Heart left ventricle (tissue), 16 donors: ENCODE measurements at places on chromosomes 1 and 21. TPM values are rescaled to one million over a fixed set of nuclear protein-coding genes. Genes with fewer than 3 reads are reported as not detected.

GRCh38 chr1:184553845-184554244, 167.0 kb downstream of the C1orf21 start:
- H3K27me3 ChIP-seq, result no peaks in the 10 kb centered on the region
- no peak overlapping the region for H3K4me3 ChIP-seq
- no peaks in the 10 kb centered on the region for H3K36me3 ChIP-seq
- no peak overlapping the region for H3K27ac ChIP-seq

WNT3A gene
- total RNA-seq, result not detected

GRCh38 chr1:246483569-246483933, 23.5 kb downstream of the SMYD3 start:
- H3K27me3 ChIP-seq, result no peaks in the 10 kb centered on the region
- DNase-seq, result no peak
- no peak overlapping the region for H3K27ac ChIP-seq
- no peak overlapping the region for H3K4me3 ChIP-seq
- no peaks in the 10 kb centered on the region for H3K4me1 ChIP-seq

DNA sequence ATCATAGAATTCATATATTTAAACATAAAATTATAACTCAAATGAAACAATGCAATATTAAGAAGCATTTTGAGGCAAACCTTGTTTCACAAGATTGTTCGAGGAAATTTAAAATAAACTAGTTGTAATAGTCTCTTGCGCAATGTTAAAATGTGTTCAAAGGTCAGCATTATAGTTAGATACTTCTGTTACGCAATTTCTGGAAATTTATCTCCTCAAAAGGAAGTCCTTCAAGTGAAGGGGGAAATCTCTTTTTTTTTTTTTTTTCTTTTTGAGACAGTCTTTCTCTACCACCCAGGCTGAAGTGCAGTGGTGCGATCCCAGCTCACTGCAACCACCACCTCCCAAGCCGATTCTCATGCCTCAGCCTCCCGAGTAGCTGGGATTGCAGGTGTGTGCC, 52.1 kb downstream of the FMO4 start:
- DNase-seq, result no peak
- H3K36me3 ChIP-seq, result no peaks in the 10 kb centered on the region
- H3K4me1 ChIP-seq, result no peaks in the 10 kb centered on the region
- H3K27ac ChIP-seq, result no peak overlapping the region
- H3K4me3 ChIP-seq, result no peak overlapping the region

DNA sequence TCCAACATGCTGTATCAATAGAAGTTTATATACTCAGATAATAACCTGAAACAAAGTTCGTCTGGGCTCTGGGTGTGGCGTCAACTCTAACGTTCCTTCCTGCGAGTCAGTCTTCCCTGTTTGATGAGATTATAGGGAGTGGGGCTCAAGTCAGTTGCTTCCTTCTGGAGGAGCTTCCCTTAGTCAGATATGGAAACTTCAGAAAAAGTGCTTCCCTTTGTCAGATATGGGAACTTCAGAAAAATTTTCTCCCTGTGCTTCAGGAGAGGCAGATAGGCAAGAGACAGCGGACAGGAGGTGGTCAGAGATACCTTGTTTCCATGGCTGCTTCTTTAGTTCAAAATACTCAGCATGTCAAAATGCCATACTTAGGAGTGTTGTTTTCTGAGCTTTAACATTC, 51.1 kb upstream of the PRDX6 start:
- no peaks in the 10 kb centered on the region for H3K36me3 ChIP-seq
- no peak for DNase-seq
- H3K27me3 ChIP-seq, result no peaks in the 10 kb centered on the region
- H3K27ac ChIP-seq, result no peak overlapping the region
- H3K4me3 ChIP-seq, result no peak overlapping the region
- H3K4me1 ChIP-seq, result peaks cover 23% of the 10 kb centered on the region

GBP4 gene
- total RNA-seq, result 6.4 TPM

- H3K36me3 ChIP-seq, result no peaks in the 10 kb centered on the region
- H3K4me3 ChIP-seq, result no peak overlapping the region
- H3K27me3 ChIP-seq, result no peaks in the 10 kb centered on the region
- DNase-seq, result no peak
Measured at GRCh38 chr1:52192436-52192835, 50.5 kb downstream of the ZFYVE9 start.

GRCh38 chr1:164830628-164831027, 271.6 kb downstream of the PBX1 start:
- no peaks in the 10 kb centered on the region for H3K27me3 ChIP-seq
- H3K4me3 ChIP-seq, result no peak overlapping the region
- H3K27ac ChIP-seq, result no peak overlapping the region
- DNase-seq, result no peak
- H3K36me3 ChIP-seq, result peaks cover 17% of the 10 kb centered on the region

DNA sequence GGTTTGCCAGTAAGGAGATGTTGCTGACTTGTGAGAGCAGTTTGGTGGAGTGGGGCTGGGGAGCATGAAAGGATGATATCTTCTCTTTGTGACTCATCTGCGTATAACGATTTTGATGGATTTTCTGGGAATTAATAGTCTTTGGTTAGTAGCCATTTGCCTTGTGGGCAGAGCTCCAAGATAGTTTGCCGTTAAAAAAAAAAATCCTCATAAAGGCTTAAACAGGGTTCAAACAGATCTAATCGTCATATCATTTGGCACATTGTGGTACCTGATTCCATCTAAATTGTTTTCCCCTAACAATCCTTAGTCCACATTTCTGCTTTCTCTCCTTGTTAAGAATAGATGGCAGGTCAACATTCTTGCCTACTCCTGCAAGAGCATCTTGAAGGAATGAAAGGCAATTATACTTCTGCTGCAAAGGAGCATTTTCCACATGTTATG, 168.0 kb downstream of the PPP1R12B start:
- no peaks in the 10 kb centered on the region for H3K36me3 ChIP-seq
- H3K4me1 ChIP-seq, result peaks cover 26% of the 10 kb centered on the region
- H3K4me3 ChIP-seq, result no peak overlapping the region
- H3K27me3 ChIP-seq, result no peaks in the 10 kb centered on the region
- no peak for DNase-seq

CADM3 gene
- 1.2 TPM for total RNA-seq

DNA sequence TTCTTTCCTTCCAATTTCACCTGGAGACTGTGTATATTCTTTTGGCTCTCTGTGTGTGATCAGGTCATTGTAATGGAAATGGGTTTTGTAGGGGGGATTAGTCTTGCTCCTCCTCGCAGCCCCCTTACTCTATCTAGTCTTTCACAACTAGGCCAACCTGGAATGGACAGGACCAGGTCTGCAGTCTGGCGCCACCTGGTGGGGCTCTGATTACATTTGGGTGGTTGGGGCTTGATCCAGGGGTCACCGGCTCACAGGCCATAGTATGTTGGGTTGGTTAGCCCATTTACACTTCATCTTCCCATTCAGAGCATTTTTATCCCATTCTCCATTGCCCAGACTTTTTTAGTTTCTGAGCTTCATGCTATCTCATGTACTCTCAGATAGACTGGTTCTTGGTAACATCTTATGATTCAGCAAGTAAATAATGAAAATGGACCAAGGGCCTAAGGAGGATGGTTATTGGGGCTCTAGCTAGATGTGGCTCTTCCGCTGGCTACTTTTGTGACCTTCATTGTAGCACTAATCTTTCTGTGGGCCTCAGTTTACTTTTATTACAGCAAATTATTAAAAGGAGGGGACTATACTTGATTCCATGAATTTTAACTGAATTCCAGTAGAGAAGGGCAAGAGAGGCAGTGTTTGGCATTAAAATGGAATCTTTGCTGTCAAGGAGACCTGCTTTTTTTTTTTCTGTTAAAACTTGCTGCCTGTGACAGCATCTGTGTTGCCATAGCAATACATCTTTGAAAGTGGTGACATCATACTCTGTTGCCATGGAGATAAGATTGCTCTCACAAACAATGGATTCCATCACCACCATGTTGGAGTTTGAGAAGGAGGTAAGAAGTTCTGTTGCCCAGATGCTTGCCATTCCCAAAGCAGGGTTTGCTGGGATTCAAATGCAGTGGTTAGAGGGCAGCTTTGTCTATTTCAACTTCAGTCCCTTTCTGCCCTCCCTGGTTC, 150.1 kb downstream of the PLXNA2 start:
- peaks cover 20% of the 10 kb centered on the region for H3K4me1 ChIP-seq
- no peaks in the 10 kb centered on the region for H3K27me3 ChIP-seq
- peaks cover 18% of the 10 kb centered on the region for H3K36me3 ChIP-seq
- DNase-seq, result peak; percentile 71
- no peak overlapping the region for H3K27ac ChIP-seq
- H3K4me3 ChIP-seq, result no peak overlapping the region

DNA sequence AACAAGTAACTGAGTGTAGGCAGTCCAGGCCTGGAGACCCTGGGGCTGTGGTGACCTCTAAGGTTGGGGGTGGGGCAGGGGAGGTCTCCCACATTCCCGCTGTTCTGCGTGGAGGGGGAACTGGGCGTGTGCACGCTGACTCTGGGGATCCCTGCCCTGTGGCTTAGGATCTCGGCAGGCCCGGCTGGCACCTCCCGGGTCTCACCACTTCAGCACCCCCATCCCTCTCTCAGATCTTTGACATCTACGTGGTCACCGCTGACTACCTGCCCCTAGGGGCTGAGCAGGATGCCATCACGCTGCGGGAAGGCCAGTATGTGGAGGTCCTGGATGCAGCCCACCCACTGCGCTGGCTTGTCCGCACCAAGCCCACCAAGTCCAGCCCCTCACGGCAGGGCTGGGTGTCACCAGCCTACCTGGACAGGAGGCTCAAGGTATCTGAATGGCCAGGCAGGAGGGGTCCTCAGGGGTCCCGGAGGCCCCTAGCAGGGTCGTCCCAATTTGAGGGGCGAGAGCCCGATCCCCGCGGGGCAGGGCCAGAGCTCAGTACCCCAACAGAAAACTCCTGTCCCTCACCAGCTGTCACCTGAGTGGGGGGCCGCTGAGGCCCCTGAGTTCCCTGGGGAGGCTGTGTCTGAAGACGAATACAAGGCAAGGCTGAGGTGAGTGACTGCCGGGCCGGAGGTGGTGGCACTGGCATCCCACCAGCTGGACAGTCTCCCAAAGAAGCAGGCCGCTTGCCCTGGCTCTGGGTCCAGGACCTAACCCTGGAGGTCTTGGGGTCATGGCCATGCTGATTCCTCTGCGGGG, 68.7 kb downstream of the TRIM11 start:
- H3K36me3 ChIP-seq, result no peaks in the 10 kb centered on the region
- no peak overlapping the region for H3K27ac ChIP-seq
- H3K4me3 ChIP-seq, result no peak overlapping the region
- DNase-seq, result peak; percentile 7
- H3K4me1 ChIP-seq, result no peaks in the 10 kb centered on the region

GRCh38 chr1:109243221-109243620, 6.1 kb upstream of the CELSR2 start:
- peaks cover 10% of the 10 kb centered on the region for H3K36me3 ChIP-seq
- no peak for DNase-seq
- no peaks in the 10 kb centered on the region for H3K27me3 ChIP-seq
- no peak overlapping the region for H3K27ac ChIP-seq

- no peaks in the 10 kb centered on the region for H3K4me1 ChIP-seq
- H3K27ac ChIP-seq, result no peak overlapping the region
- no peak overlapping the region for H3K4me3 ChIP-seq
- DNase-seq, result no peak
Measured at GRCh38 chr21:18725653-18726052, 322.1 kb upstream of the TMPRSS15 start.

GRCh38 chr1:115826628-115827027, 14.3 kb downstream of the NHLH2 start:
- no peak overlapping the region for H3K27ac ChIP-seq
- H3K4me3 ChIP-seq, result no peak overlapping the region
- H3K4me1 ChIP-seq, result no peaks in the 10 kb centered on the region
- H3K27me3 ChIP-seq, result peaks cover 4% of the 10 kb centered on the region
- no peak for DNase-seq

DNA sequence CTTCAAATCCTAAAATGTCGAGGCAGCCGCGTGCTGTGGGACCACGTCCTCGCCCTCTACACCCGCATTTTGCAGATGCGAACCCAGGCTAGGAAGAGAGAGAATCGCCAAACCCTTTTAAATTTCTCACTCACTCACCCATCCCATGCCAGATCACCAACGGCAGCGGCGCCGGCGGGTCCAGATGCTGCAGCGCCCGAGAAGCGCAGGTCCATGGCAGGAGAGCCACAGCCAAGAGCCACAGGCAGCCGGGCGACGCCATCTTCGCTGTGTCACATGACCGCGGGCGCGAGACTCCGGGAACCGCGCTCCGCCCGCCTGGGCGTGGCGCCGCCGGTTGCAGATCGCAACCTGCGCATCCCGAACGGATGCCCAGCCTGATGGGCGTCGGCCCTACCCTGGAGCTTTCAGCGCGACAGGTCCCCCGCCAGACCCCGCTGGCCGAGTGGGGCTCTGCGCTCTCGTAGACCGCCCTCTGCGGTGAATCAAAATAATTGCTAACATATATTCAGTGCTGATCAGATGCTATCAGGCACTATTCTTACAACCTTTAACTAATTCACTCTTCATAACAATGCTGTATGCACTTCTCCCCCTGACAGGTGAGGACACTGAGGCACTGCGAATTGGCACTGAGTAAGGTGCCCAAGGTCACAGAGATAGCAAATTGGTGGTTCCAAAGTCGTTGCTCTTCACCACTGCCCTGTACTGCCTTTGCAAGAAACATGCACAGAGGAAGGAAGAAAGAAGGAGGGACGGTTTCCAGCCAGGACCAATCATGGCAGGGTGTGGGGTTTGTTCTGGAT, at the start of gene PPT1:
Gene PPT1 (minus strand): TSS at position 276 of the 806 bp plus-strand sequence. CDS start 14 bp downstream, at position 262.
- DNase-seq, result peak; percentile 78
- peaks cover 2% of the 10 kb centered on the region for H3K36me3 ChIP-seq
- peak within 1 kb of the TSS; percentile 43 for H3K27ac ChIP-seq
- peaks cover 4% of the 10 kb centered on the region for H3K4me1 ChIP-seq

FCRL5 gene
- not detected for total RNA-seq

LCE1E gene
- total RNA-seq, result not detected

DNA sequence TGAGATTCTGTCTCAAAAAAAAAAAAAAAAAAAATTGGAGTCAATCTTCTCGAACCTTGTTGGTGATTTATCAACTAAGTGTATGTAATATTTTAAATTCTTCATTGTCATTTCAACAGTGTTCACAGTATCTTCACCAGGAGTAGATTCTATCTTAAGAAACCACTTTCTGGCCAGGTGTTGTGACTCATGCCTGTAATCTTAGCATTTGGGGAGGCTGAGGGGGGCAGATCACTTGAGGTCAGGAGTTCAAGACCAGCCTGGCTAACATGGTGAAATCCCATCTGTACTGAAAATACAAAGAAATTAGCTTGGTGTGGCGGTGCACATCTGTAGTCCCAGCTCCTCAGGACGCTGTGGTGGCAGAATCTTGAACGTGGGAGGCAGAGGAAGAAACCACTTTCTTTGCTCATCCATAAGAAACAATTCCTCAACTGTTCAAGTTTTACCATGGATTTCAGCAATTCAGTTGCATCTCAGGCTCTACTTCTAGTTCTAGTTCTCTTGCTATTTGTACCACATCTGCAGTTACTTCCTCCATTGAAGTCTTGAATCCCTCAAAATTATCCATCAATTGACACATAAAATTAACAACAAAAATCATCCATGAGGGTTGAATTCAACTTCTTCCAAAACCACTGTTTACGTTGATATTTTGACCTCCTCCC, 30.4 kb upstream of the EYA3 start:
- no peak for DNase-seq
- H3K4me1 ChIP-seq, result no peaks in the 10 kb centered on the region
- no peaks in the 10 kb centered on the region for H3K27me3 ChIP-seq
- no peak overlapping the region for H3K27ac ChIP-seq

ABCG1 gene
- 7.5 TPM for total RNA-seq

MATN1 gene
- not detected for total RNA-seq

- peaks cover 32% of the 10 kb centered on the region for H3K36me3 ChIP-seq
- H3K27me3 ChIP-seq, result no peaks in the 10 kb centered on the region
- no peak overlapping the region for H3K27ac ChIP-seq
- H3K4me3 ChIP-seq, result no peak overlapping the region
- no peak for DNase-seq
- peaks cover 22% of the 10 kb centered on the region for H3K4me1 ChIP-seq
Measured at GRCh38 chr21:33334824-33335223, 10.1 kb downstream of the IFNAR1 start.
